ENCODE measurements at places on chromosomes 2 and 18.

DNA sequence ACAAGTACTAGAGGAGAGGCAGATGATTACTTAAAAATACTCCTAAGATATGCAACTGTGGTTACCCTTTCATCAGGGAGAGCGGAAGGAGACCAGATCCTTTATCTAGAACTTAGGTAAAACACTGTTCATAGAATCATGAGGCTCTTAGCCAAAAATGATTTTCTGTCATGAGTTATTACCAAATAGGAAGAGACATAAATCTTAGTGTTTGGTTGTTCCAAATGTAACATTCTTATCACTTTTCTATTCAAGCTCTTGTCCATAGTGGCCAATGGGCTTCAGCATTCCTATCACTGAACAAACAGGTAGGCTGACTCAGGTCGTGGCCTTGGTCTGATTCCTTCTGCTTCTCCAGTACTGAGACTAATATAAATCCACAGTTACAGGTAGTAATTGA is 38.5 kb downstream of the RPRD1A start:
- peaks cover 30% of the 10 kb centered on the region for H3K4me1 ChIP-seq
- H3K36me3 ChIP-seq: peaks cover 23% of the 10 kb centered on the region
- no peaks in the 10 kb centered on the region for H3K27me3 ChIP-seq
- H3K4me3 ChIP-seq: no peak overlapping the region
- no peak overlapping the region for H3K27ac ChIP-seq
- DNase-seq: no peak

GRCh38 chr2:206701952-206702605 is 16.1 kb downstream of the DYTN start:
- peaks cover 6% of the 10 kb centered on the region for H3K4me1 ChIP-seq
- no peak for DNase-seq
- H3K27me3 ChIP-seq: peaks cover 13% of the 10 kb centered on the region
- H3K36me3 ChIP-seq: no peaks in the 10 kb centered on the region
- no peak overlapping the region for H3K27ac ChIP-seq

DNA sequence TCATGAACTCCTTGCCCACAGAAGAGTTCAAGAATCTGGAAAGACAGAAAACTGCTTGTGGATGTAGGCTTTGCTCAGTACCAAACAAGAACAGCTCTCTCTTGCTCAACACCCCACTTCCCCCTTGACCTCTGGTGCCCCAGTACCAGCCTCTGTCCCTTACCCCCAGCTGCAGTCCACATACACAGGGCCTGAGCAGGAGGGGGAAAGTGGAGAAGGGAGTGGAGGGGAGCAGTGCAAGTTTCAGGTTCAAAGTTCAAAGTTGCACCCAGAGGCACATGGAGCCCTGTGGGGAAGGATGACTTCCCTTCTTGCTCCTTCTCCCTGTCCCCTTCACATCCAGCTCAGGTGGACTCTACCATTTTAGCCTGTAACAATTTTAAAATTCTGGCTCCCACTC is 61.1 kb upstream of the LPIN2 start:
- no peaks in the 10 kb centered on the region for H3K27me3 ChIP-seq
- H3K4me1 ChIP-seq: peaks cover 23% of the 10 kb centered on the region
- H3K36me3 ChIP-seq: peaks cover 9% of the 10 kb centered on the region
- no peak overlapping the region for H3K27ac ChIP-seq

DNA sequence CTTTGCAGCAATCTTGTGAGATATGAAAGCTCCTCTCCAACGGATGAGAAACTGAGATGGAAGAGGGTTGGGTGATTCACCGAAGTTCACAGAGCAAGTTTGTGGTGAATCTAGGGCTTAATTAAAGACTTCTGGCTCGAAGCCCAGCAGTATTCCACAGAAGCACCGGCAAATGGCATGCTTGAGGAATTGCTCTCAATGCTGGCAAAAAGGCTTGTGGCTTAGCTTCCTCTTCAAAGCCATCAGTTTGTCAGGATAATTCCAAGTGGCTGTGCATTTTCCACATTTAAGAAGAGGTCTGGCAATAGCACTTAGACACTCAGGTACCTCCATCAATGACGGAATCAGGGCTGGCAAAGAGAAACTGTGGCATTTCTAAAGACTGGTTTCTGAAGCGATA is 98.7 kb upstream of the SLC66A3 start:
- DNase-seq: no peak
- peaks cover 10% of the 10 kb centered on the region for H3K27me3 ChIP-seq
- H3K27ac ChIP-seq: no peak overlapping the region
- no peaks in the 10 kb centered on the region for H3K36me3 ChIP-seq

DNA sequence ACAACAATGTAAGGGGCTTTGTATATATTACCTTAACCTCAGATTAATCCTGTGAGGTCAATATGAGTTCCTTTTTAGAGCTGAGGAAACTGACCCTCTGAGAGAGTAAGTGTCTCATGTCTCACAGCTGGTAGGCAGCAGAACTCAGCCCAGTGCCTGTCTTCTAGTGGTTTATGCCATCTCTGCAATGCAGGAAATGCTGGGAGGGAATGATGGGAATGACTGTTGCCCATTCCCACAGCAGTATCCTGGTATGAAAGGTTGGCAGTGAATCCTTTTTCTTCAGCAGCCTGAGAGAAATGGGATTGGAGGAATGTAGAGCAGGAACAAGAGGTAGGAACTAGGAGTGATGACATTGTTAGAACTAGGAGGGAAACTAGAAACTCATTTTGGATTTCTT is 6.0 kb downstream of the MRPL30 start:
- H3K4me1 ChIP-seq: peaks cover 25% of the 10 kb centered on the region
- H3K4me3 ChIP-seq: no peak overlapping the region
- DNase-seq: no peak
- no peaks in the 10 kb centered on the region for H3K27me3 ChIP-seq
- peaks cover 4% of the 10 kb centered on the region for H3K36me3 ChIP-seq

DNA sequence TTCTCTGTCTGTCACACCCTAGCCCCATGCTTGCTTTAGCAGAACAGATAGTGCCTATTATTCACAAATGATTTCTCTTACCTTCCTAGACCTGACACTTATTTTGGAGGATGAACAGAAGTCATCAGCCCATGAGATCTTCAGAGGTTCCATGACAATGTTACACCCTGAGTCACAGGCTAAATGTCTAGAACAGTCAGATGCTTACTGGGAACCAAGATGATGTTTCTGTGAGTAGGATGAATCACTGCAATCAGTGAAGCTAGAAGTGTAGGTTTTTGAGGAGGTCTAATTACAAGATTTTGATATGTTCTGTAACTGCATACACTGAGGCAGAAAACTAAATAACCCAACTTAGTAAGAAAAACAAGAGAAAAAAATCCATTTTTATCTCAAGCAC is 123.0 kb upstream of the THUMPD2 start:
- no peak overlapping the region for H3K4me3 ChIP-seq
- H3K27me3 ChIP-seq: peaks cover 8% of the 10 kb centered on the region
- DNase-seq: no peak

DNA sequence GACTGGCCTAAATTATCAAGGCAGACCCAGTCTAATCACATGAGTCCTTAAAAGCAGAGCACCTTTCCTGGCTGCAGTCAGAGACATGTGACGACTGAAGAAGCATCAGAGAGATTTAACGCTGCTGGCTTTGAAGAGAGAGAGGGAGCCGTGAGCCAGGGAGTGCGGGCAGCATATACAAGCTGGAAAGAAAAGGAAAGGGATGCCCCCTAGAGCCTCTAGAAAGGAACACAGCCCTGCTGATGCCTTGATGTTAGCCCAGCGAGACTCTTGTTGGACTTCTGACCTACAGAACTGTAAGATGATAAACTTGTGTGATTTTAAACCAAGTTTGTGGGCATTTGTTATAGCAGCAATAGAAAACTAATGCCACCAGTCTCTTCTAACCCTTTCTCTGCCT is 58.1 kb downstream of the HEATR5B start:
- DNase-seq: no peak
- no peak overlapping the region for H3K27ac ChIP-seq
- H3K27me3 ChIP-seq: no peaks in the 10 kb centered on the region
- H3K4me3 ChIP-seq: no peak overlapping the region

DNA sequence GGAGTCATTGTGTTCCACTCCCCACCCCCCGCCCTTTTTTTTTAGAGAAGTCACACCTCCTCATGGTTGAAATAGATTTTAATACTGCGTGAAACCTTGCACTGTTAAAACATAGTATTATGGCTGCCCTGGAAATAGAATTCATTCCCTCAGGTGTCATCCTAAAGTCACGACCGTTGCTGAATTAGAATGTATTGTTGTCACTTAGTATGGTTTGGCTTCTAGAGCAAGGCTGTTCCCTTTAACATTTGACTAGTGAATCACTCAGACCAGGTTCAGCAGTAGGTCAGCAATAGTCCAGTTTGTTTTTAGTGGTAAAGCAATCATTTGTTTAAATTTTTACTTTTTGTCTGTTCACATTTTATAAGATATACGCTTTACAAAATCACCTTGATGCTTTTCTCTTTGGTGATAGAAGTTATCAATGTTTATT is 1.2 kb downstream of the BABAM2 start:
- H3K36me3 ChIP-seq: no peaks in the 10 kb centered on the region
- peak overlapping the region; percentile 99 for H3K4me3 ChIP-seq
- peaks cover 69% of the 10 kb centered on the region for H3K4me1 ChIP-seq
- peak overlapping the region; percentile 100 for H3K27ac ChIP-seq
- no peaks in the 10 kb centered on the region for H3K27me3 ChIP-seq

GRCh38 chr2:96839293-96839874 is 4.4 kb downstream of the ANKRD23 start:
- peaks cover 16% of the 10 kb centered on the region for H3K36me3 ChIP-seq
- H3K4me1 ChIP-seq: peaks cover 27% of the 10 kb centered on the region
- DNase-seq: peak; percentile 72
- H3K27me3 ChIP-seq: no peaks in the 10 kb centered on the region
- peak overlapping the region; percentile 41 for H3K4me3 ChIP-seq
- peak overlapping the region; percentile 88 for H3K27ac ChIP-seq

- H3K27me3 ChIP-seq: peaks cover 1% of the 10 kb centered on the region
- no peak overlapping the region for H3K27ac ChIP-seq
- H3K36me3 ChIP-seq: no peaks in the 10 kb centered on the region
- no peaks in the 10 kb centered on the region for H3K4me1 ChIP-seq
- no peak for DNase-seq
These were observed 149.7 kb downstream of the GLI2 start for GRCh38 chr2:120885321-120885720.

DNA sequence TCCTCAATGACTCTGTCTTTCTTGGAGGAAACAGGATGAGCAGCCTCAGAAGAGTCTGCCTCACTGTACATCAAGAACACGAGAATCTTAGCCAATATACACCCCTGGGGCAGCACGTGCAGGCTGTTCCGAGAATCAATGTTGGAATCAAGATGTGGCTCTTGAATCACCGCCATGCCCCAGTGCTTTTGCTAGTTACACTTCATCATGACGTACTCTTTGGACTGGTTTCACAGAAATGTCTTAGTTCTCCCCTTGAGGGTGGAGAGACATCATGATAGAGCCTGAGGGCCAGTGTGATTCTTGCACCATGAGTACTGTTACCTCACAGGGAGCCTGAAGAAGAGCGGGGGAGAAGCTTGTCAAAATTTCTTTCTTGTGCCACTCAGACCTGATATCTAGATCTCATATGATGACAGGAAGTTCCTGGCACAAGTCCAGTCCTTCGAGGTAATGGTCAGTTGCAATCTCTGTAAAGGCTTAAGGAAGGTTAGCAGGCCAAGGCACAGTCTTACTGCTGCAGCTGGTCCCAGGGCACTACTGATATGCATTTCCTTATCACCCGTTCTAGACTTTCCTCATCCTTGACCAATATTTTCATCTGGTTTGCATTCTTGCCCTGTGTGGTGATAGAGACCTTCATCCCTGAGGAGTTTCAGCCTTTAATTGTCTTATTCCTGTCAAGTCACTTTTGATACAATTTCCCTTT is 28.2 kb upstream of the STAT4 start:
- no peaks in the 10 kb centered on the region for H3K36me3 ChIP-seq
- H3K4me3 ChIP-seq: no peak overlapping the region
- peaks cover 10% of the 10 kb centered on the region for H3K4me1 ChIP-seq
- DNase-seq: no peak

- no peaks in the 10 kb centered on the region for H3K27me3 ChIP-seq
- H3K36me3 ChIP-seq: no peaks in the 10 kb centered on the region
- H3K4me3 ChIP-seq: no peak overlapping the region
- no peak for DNase-seq
These were observed 82.6 kb upstream of the ODC1 start for GRCh38 chr2:10530607-10531239.

DNA sequence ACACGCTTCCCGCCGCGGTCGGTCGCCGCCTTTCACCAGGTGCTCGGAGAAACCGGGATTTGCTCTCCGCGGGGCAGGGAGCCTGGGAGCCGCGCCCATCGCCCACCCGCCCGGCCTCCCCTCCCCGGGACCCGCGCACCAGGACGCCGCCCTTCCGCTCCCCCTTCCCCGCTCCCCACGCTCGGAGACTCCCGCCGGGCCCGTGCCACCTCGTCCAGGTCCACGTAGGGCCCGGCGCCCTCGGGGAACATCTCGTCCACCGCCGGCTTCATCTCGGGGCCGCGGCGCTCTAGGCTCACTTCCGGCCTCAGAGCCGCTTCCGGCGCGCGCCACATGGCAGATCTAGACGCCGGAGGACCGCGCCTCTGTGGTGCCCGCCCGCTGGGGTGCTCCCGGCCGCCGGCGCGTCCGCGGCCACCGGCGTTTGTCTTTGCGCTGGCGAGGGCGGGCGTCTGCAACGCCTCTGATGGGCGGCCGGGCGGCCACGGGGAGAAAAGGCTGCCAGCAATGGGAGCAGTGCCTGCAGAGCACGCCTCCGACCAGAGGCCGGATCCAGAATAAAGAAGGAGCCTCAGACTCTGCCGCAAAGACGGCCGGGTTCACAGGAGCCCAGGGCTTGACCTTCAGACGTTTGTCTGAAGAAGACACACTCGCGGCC is at the start of gene COPS9:
TSS of gene COPS9 (minus strand) at position 293 of the 658 bp plus-strand sequence. CDS start at position 272, 21 bp downstream.
- peak; percentile 85 for DNase-seq
- no peaks in the 10 kb centered on the region for H3K27me3 ChIP-seq
- peak within 1 kb of the TSS; percentile 94 for H3K4me3 ChIP-seq
- peaks cover 32% of the 10 kb centered on the region for H3K4me1 ChIP-seq
- peak within 1 kb of the TSS; percentile 93 for H3K27ac ChIP-seq
- peaks cover 3% of the 10 kb centered on the region for H3K36me3 ChIP-seq

All from naive thymus-derived CD8-positive, alpha-beta T cell (primary cell).